CD8-positive, alpha-beta memory T cell (primary cell): ENCODE measurements at places on chromosomes 7 and 10. TPM values are rescaled to one million over a fixed set of nuclear protein-coding genes. Genes with fewer than 3 reads are reported as not detected.
A peak's percentile ranks its signal among the peaks of the same experiment; 100 is the strongest.

NRP1 gene
- total RNA-seq: 2.1 TPM

DNA sequence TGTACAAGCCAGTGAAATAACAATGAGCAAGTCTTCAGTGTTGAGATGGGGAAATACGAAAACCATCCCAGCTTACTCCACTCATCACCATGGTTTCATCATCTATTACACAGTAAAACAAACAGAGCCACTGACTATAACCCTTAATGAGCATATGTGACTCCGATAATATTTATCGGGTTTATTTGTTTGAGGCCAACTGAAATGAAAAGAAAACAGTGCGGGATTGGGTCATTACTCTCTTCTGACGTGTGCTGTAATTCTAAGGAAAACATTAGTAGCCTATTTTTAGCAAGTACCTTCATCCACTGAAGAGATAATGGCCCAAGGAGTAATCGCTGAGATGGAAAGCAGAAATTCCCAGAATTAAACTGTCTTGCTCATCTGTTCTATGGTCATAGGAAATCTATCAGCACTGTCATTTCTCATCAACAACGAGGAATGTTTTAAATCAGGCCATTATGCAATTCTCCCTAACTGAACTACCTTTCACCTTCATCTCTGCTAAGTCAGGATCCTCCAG lies 716.5 kb downstream of the INHBA start:
- no peak overlapping the region for H3K4me3 ChIP-seq
- DNase-seq: no peak
- H3K36me3 ChIP-seq: no peaks in the 10 kb centered on the region
- no peaks in the 10 kb centered on the region for H3K27me3 ChIP-seq
- no peak overlapping the region for H3K27ac ChIP-seq

GRCh38 chr7:15159261-15159660 lies 256.7 kb upstream of the DGKB start:
- no peak for DNase-seq
- H3K27me3 ChIP-seq: no peaks in the 10 kb centered on the region
- H3K4me3 ChIP-seq: no peak overlapping the region
- H3K36me3 ChIP-seq: no peaks in the 10 kb centered on the region
- H3K4me1 ChIP-seq: no peaks in the 10 kb centered on the region

- H3K4me3 ChIP-seq: no peak overlapping the region
- no peaks in the 10 kb centered on the region for H3K36me3 ChIP-seq
- no peak for DNase-seq
Observed at GRCh38 chr10:31921031-31921430, 7.6 kb downstream of the ARHGAP12 start.

DNA sequence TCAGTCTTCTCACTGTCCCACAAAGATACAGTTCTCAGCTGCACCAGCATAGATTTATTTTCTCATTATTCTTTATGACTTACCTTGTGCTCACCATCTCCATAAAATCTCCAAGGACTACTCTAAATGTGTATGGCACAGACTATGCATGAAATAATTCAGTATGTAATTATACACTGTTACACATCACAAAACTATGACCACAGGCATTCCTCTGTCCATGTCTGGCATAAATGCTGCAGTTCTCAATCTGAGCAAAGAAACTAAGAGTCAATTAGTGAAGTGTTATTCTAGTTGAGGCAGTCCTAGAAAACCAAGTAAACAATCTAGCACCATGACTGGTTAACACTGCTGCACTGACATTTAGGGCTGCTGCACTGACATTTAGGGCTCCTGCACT lies 2.7 kb downstream of the CYCS start:
- peaks cover 11% of the 10 kb centered on the region for H3K36me3 ChIP-seq
- DNase-seq: no peak
- no peak overlapping the region for H3K4me3 ChIP-seq
- no peaks in the 10 kb centered on the region for H3K27me3 ChIP-seq

- no peaks in the 10 kb centered on the region for H3K27me3 ChIP-seq
- peaks cover 30% of the 10 kb centered on the region for H3K4me1 ChIP-seq
- peak overlapping the region; percentile 97 for H3K27ac ChIP-seq
- no peaks in the 10 kb centered on the region for H3K36me3 ChIP-seq
- H3K4me3 ChIP-seq: peak overlapping the region; percentile 86
Observed at GRCh38 chr7:23106823-23107663, 1.5 kb downstream of the KLHL7 start.

DNA sequence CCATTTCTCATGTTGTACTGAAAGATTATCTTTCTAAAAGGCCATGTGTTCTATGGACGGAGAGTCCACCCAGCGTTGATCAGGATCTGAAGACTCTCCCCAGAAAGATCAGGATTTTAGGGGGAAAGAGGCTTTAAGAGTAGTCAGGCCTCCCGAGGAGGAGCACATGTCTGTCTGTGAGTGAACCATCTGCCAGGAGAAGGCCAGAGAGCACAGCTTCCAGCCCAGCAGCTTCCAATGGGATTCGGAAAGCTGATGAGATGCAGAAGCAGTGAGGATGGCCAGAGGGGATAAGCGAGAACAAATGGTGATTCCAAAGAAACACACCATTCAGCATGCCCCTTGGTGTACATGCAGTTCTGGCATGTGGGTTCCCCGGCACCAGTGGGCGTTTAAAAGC lies 88.5 kb upstream of the TCERG1L start:
- no peaks in the 10 kb centered on the region for H3K36me3 ChIP-seq
- H3K27ac ChIP-seq: no peak overlapping the region
- no peak overlapping the region for H3K4me3 ChIP-seq

DNA sequence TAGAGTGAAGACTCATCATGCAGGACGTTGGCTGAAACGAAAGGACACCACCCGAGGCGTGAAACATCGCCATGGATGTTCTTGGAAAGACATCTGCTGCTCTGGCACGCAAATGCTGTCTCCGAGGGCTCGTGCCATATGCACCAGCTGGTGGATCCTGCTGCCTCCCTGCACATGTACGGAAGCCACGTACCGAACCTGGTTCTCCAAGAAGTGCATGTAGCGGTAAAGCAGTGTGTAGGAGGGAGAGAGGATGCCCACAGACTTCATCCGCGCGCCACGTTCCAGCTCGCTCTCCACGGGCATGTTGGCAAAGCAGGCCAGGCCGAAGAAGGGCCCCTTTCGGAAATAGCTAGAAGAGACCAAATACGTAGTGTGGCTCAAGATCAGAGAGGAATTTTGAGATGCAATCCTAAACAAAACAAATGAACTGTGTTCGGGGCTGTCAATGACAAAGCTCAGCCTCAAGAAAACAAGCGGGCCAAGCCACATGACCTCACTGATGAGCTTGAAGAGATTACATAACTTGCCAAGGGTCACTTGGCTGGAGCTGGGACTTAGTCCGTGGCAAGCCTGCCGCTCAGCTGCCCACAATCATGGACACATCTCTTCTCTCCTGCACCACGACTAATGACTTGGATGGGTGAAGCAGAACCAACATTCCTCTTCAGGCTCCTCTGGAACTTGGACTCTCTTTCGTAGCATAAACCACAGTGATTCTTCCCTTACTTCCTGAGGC lies 16.5 kb downstream of the DENND11 start:
- no peak for DNase-seq
- no peaks in the 10 kb centered on the region for H3K27me3 ChIP-seq
- H3K4me1 ChIP-seq: no peaks in the 10 kb centered on the region
- H3K4me3 ChIP-seq: no peak overlapping the region
- no peak overlapping the region for H3K27ac ChIP-seq

GRCh38 chr10:12445701-12446334 lies 96.5 kb downstream of the CAMK1D start:
- no peak overlapping the region for H3K4me3 ChIP-seq
- DNase-seq: no peak
- H3K27me3 ChIP-seq: no peaks in the 10 kb centered on the region
- H3K4me1 ChIP-seq: peaks cover 13% of the 10 kb centered on the region
